ENCODE measurements at places on chromosomes 5 and 9. TPM values are rescaled to one million over a fixed set of nuclear protein-coding genes. Genes with fewer than 3 reads are reported as not detected.

Gene ANGPTL2
- total RNA-seq: 1.6 TPM

Gene C1QTNF2
- not detected for total RNA-seq

Gene C9orf153
- total RNA-seq: 0.18 TPM

Gene SLC38A9
- 16.5 TPM for total RNA-seq

Gene ST6GALNAC6
- 21.1 TPM for total RNA-seq

Gene CATSPER3
- 0.18 TPM for total RNA-seq

Gene FUBP3
- total RNA-seq: 36.4 TPM

Gene PCDHB13
- total RNA-seq: 0.05 TPM

Gene FOXD4L4
- total RNA-seq: 0.24 TPM

Gene PHF24
- total RNA-seq: not detected

Gene ARL14EPL
- total RNA-seq: not detected

Gene NDST1
- total RNA-seq: 47.9 TPM

Gene CSF2
- total RNA-seq: 0.85 TPM

Gene ANKRD34B
- total RNA-seq: not detected

Gene QRFP
- not detected for total RNA-seq

Gene S1PR3
- total RNA-seq: 0.18 TPM

Gene TRIP13
- 27.9 TPM for total RNA-seq

Gene GABRP
- not detected for total RNA-seq

Gene STING1
- 53.3 TPM for total RNA-seq

Gene SPATA6L
- total RNA-seq: 2.1 TPM

Gene MAP3K1
- 17.1 TPM for total RNA-seq

Gene IFNA13
- total RNA-seq: not detected

Gene PCDHB3
- not detected for total RNA-seq

Gene ROPN1L
- total RNA-seq: 0.38 TPM

Gene BAAT
- total RNA-seq: 0.26 TPM

Gene PTPN3
- total RNA-seq: 0.24 TPM

Gene PCDHGA10
- total RNA-seq: 1.8 TPM

Gene CCDC152
- total RNA-seq: 11.6 TPM

Gene RETREG1
- 8.0 TPM for total RNA-seq

Gene SLC6A19
- not detected for total RNA-seq

Gene SLC6A7
- not detected for total RNA-seq

Gene FBP1
- not detected for total RNA-seq

Gene SREK1IP1
- 24.8 TPM for total RNA-seq

Gene FAM153A
- total RNA-seq: 0.18 TPM

Gene SH3GL2
- not detected for total RNA-seq

Gene MARCOL
- total RNA-seq: not detected

Gene BASP1
- 190 TPM for total RNA-seq

Gene NKD2
- 0.26 TPM for total RNA-seq

Gene CCDC187
- total RNA-seq: not detected

Gene TAF11L5
- not detected for total RNA-seq

Gene ADAMTS12
- 28.4 TPM for total RNA-seq

Gene CFAP77
- not detected for total RNA-seq

Gene C8G
- 0.69 TPM for total RNA-seq

Gene BTNL3
- not detected for total RNA-seq

Gene MCTP1
- total RNA-seq: 21.5 TPM

Gene SPATA31C1
- not detected for total RNA-seq

Gene OTP
- 8.4 TPM for total RNA-seq

Gene DNM1
- total RNA-seq: 0.21 TPM

Gene CCNJL
- 0.08 TPM for total RNA-seq

Gene TBC1D2
- 1.2 TPM for total RNA-seq

Gene ACSL6
- 0.05 TPM for total RNA-seq

Gene GABRA6
- not detected for total RNA-seq

Gene DDX46
- 55.6 TPM for total RNA-seq

Gene SHOC1
- not detected for total RNA-seq

Gene AQP3
- total RNA-seq: 3.4 TPM

Gene DMRT3
- not detected for total RNA-seq

Gene LCP2
- 40.0 TPM for total RNA-seq

All from GM12878 (cell line).